Adrenal gland (tissue), 19 donors: ENCODE measurements at places on chromosomes 16 and 17. TPM values are rescaled to one million over a fixed set of nuclear protein-coding genes. Genes with fewer than 3 reads are reported as not detected.

The RHBDL1 gene
- 3.9 TPM for total RNA-seq

The MYH2 gene
- not detected for total RNA-seq

The GUCY2D gene
- not detected for total RNA-seq

The FBXL19 gene
- total RNA-seq, result 12.4 TPM

The METTL23 gene
- 36.4 TPM for total RNA-seq

The SLC2A4 gene
- total RNA-seq, result 19.5 TPM

The ZNF830 gene
- 11.5 TPM for total RNA-seq

The SPNS2 gene
- total RNA-seq, result 7.4 TPM

The G6PC1 gene
- total RNA-seq, result not detected

The WNT3 gene
- 0.46 TPM for total RNA-seq

The TBC1D3L gene
- total RNA-seq, result 27.9 TPM

The SGCA gene
- 0.44 TPM for total RNA-seq

The TP53TG3F gene
- total RNA-seq, result not detected

The DHX38 gene
- 45.0 TPM for total RNA-seq

The PYDC1 gene
- not detected for total RNA-seq

The TERB1 gene
- total RNA-seq, result not detected

The HOXB8 gene
- total RNA-seq, result 8.1 TPM

The BCL6B gene
- total RNA-seq, result 2.9 TPM

The BAIAP3 gene
- total RNA-seq, result 25.4 TPM

The XPO6 gene
- total RNA-seq, result 64.3 TPM

The TBX6 gene
- 3.4 TPM for total RNA-seq

The EDC4 gene
- 34.0 TPM for total RNA-seq

The ARMC7 gene
- total RNA-seq, result 9.8 TPM

The ALOX12 gene
- total RNA-seq, result not detected

The PLLP gene
- 1.3 TPM for total RNA-seq

The CD300E gene
- 0.08 TPM for total RNA-seq

The KRT14 gene
- not detected for total RNA-seq

The TEKT5 gene
- total RNA-seq, result not detected

The VAT1L gene
- 18.1 TPM for total RNA-seq

The QPRT gene
- total RNA-seq, result 143 TPM

The KRTAP17-1 gene
- total RNA-seq, result not detected

The C17orf75 gene
- 17.5 TPM for total RNA-seq

The SPOP gene
- total RNA-seq, result 59.2 TPM

The SAT2 gene
- total RNA-seq, result 165 TPM

The MPP3 gene
- 2.9 TPM for total RNA-seq

The SLC16A13 gene
- 2.9 TPM for total RNA-seq

The TM4SF5 gene
- not detected for total RNA-seq

The TOP2A gene
- 3.6 TPM for total RNA-seq
